NCI-H1048 (cell line): ENCODE measurements at places on chromosomes 2 and 18.

DNA sequence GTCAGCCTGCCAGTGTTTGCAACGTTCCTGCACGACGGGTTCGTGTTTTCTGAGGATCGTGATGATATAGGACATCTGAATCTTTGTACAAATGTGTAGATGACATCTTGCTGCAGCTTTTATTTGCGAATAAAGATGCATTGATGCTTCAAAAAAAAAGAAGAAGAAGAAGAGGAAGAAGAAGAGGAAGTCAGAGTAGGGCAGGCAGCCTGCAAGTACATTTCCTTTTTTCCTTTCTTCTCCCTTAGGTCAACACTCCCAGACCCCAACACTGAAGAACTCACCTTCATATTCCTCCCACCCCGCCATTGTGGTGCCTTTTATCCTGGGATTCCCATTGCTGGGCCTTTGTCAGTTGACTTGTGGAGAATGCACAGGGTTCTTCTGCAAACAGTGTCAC lies 91.5 kb downstream of the FHOD3 start:
- no peak for DNase-seq

DNA sequence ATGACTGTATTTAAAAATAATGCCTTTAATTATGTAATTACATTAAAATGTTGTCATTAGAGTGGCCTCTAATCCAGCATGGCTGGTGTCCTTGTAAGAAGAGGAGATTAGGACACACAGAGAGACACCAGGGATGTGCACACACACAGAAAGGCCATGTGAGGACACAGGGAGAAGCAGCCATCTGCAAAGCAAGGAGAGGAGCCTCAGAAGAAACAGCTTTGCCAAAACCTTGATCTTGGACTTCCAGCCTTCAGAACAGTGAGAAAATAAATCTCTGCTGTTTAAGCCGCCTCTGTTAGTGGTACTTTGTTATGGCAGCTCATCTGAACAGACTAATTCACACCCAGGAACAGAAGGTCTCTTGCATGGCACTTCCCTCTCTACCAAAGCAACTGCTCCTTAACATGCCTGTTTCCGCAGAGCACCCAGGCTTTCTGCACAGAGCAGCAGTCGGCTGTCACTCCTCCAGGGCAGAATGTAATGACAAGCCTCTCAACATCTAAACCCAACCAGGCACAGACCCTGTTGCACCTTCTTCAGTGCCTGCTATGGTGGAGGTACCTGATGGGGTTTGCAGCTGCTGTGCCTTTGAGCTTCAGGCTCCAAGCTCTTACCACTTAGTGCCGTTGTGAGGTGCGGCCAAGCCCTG lies 377.7 kb downstream of the TDRD15 start:
- no peak for DNase-seq

- no peak for DNase-seq
Measured at GRCh38 chr2:46548103-46548486, 68.7 kb downstream of the TMEM247 start.

- DNase-seq: no peak
Measured at GRCh38 chr2:1600191-1601066, 143.9 kb downstream of the PXDN start.

GRCh38 chr2:19863303-19864041 lies 38.3 kb downstream of the TTC32 start:
- no peak for DNase-seq

DNA sequence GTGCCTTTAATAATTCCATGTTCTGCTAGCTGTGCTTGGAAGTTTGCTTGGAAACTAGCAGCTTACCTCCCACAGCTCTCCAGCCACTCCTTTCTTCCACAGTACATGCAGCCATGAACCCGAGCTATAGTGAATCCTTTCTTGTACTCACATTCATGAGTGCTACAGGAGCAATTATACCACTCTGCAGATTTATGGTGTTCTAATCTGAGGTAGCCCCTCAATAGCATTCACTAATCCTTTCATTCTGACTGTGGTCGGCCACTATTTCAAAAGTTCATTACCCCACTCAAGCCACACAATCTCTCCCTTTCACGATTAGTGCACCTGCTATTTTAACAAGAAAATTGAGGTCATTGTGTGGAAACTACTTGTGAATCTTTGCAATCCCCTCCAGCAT lies 53.2 kb downstream of the CSRNP3 start:
- no peak for DNase-seq

DNA sequence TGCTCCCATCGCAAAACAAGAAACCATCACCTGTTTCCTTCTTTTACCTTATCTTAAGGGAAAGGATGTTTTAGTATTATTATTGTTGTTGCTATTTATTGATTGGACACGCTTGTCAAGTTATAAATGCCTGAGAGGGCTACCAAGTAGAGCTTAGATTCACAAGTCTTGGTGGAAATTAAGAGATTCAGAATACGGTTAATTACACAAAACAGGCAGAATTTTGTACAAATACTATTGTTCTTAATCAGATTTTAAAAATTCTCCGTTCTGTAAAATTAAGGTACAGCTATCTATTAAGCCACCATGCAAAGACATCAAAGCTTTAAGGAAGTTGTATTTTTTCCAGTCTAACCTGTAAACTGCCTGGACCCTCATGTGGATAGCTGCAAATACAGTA lies 1.1 kb upstream of the ZNF521 start:
- no peak for DNase-seq

- DNase-seq: no peak
Measured at GRCh38 chr2:111626037-111626864, 257.7 kb downstream of the ANAPC1 start.

DNA sequence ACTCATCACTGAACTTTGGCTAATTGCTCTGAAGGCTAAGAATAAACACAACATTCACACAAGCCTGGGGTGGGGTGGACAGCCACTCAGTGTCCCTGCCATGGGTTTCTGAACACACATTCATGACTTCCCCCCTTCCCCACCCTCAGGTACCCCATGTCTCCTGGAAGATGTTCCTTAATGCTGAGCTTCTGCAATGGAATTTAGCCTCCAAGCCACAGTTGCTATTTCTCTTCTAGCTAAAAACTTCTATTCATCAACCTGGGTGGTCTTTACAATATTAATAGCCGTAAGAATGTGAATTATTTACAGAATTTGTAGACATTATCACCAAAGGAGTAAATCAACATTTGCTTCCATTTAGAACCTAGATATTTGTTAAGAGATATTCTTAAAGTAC lies 175.1 kb downstream of the ACKR3 start:
- DNase-seq: no peak

DNA sequence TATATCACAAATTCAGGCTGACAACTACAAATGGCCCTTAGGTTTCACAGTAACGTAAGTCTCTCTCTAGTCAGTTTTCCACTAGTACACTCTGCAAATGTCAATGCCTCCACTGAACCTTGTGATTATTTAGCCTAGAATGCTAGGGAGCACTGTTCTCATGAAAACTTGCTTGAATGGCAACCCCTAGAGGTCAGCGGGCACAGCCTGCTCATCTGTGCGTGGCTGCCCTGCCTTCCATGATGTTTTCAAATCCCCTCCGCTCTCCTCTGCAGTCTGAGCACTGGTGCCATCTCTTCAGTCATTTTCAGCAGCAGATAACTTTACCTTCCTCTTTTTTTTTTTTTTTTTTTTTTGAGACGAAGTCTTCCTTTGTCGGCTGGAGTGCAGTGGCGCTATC lies 84.1 kb upstream of the GULP1 start:
- DNase-seq: no peak

- DNase-seq: no peak
Measured at GRCh38 chr2:158756976-158757375, 38.1 kb upstream of the DAPL1 start.

GRCh38 chr2:53475766-53476165 lies 291.8 kb upstream of the CHAC2 start:
- no peak for DNase-seq

DNA sequence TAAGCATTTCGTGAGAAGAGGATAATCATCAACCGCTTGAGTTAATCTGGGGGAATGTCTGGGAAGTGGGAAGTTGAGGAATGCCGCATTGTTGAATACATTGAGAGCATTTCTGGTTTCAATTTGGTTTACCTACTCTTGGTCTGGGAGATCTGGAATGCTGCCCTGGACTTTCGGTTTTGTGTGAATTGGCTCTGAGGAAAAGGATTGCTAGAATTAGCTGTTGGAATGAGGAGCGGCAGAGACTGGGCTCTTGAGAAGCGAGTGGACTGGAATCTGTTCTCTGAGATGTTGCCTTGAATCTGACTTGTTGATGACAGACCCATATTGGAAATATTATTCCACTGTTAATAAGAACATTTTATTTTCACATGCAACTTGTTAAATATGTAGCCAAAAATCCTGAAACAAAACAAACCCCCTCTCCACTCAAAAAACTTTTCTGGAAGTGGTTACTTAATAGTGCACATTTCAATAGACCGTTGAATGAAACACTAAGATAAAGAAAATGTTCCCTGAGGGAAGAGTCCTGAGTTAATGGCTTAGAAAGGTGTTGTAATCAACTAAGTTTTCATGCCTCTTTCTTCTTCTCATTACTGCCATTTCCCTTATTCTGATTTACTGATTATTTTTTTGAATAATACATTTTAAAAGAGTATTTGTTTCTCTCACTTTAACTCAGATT lies 50.8 kb downstream of the PTPRM start:
- no peak for DNase-seq

GRCh38 chr2:191486584-191487320 lies 191.2 kb upstream of the NABP1 start:
- DNase-seq: no peak

DNA sequence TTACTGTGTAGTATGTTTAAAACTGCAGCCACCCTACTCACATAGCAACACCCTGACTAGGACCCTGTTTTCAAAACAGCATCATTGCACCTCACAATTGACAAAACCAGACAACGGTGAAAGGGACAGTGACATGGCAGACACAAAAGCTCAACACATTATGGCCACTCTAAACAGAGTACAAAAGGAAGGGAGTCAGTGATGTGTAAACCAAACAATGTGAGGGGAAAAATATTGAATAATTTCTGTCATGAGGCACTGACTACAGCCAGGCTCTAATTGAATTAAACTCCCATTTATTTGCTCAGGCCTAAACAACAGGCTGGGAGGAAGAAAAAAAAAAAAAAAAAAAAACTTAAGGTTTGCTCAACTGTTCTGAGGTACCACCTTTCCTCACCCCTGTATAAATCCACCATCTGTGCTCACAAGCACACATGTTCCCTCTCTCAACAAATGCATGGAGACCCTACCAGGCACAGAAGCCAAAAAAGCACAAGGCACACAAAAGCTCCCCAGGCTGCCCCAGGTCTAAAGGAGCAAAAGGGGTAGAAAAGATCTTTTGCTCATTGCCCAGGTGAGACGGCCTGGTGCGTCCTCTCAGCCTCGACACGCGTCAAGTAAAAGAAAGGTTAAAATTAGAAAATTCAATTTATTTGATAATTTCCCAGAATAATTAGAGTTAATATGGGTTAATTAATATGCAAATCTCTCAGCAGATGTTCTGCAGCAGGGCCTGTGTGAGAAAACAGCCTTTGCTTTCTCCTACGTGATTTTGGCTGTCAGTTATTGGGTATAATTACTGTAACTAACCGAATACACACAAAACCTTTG lies 80.9 kb downstream of the ZEB2 start:
- DNase-seq: no peak

DNA sequence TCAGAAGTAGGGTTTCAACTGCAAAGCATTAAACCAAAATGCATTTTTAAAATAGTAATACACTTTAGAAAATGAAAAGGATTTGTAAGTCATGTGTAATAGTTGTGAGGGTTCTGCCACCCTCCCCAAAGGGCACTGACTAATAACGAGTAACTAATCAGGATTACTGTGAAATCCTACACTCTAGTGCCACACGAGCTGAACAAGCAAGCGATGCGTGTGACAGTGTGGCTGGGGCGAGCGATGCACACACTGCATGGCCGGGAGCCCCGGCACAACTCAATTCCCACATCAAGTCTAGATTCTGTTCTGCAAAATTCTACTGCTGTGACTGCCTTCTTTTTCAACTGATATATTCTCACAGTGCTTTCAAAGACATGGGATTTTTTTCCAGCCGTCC lies 156.4 kb downstream of the SEPTIN10 start:
- DNase-seq: no peak

DNA sequence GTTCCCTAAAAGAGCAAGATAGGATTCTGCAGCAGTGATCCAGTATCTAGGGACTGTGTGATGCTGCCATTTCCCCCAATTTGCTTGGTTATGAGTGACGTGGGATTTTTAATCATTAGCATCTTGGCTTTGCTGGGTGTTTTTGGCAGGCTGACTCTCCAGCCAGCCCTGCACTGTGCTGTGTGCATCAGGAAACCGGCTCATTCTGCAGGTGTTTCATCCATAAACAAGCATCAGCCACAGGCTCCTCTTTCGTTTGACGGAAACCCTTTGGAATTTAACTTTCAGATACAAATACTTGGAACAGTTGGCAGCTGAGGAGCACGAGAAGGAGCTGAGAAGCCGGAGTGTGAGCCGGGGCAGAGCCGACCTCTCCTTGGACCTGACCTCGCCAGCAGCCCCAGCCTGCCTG lies 135.9 kb downstream of the TPGS2 start:
- DNase-seq: no peak

- DNase-seq: no peak
Measured at GRCh38 chr2:41963661-41964525, 83.9 kb upstream of the PKDCC start.

DNA sequence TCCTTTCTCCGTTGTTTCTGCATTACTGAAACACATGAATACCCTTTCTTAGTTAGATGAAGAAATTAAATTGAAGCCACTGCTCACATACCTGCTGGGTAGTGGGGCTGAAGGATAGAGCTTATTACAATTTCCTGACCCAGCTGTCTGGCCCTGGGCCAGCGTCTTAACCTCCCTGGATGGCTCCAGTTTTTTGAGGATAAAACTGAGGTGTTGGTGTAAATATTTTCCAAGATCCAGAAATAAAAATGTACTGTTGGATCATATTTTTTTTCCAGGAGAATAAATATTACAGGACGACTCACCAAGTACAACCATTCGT lies 3.5 kb downstream of the RNF144A start:
- DNase-seq: no peak

GRCh38 chr2:105731511-105731910 lies 13.2 kb upstream of the NCK2 start:
- DNase-seq: no peak

DNA sequence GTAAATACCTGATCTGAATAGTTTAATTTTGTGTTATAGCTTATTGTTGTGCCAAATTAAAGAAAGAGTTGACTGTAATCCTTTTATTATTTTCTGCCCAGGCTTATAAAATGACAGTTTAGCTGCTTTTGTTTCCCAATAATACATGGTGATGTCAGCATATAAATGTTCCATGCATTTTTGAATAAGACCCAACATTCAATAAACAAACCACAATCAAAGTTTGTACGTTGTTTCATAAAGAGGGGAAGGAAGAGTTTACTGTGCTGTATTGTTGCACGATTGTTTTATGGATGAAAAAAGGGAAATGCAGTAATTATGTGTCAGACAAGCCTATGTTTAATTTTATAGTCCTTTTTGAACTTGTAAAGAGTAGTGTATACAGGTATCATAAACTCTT lies 177.2 kb upstream of the SCN7A start:
- DNase-seq: no peak
